Suprapubic skin (tissue), 4 donors: ENCODE measurements at places on chromosomes 11 and 22. TPM values are rescaled to one million over a fixed set of nuclear protein-coding genes. Genes with fewer than 3 reads are reported as not detected.
A peak's percentile ranks its signal among the peaks of the same experiment; 100 is the strongest.

Gene CCDC82
- 15.6 TPM for total RNA-seq

GRCh38 chr11:57643802-57644201, 5.9 kb downstream of the YPEL4 start:
- peaks cover 48% of the 10 kb centered on the region for H3K4me1 ChIP-seq
- no peaks in the 10 kb centered on the region for H3K36me3 ChIP-seq
- H3K27me3 ChIP-seq: peaks cover 10% of the 10 kb centered on the region

Gene TSKU
- total RNA-seq: 124 TPM

DNA sequence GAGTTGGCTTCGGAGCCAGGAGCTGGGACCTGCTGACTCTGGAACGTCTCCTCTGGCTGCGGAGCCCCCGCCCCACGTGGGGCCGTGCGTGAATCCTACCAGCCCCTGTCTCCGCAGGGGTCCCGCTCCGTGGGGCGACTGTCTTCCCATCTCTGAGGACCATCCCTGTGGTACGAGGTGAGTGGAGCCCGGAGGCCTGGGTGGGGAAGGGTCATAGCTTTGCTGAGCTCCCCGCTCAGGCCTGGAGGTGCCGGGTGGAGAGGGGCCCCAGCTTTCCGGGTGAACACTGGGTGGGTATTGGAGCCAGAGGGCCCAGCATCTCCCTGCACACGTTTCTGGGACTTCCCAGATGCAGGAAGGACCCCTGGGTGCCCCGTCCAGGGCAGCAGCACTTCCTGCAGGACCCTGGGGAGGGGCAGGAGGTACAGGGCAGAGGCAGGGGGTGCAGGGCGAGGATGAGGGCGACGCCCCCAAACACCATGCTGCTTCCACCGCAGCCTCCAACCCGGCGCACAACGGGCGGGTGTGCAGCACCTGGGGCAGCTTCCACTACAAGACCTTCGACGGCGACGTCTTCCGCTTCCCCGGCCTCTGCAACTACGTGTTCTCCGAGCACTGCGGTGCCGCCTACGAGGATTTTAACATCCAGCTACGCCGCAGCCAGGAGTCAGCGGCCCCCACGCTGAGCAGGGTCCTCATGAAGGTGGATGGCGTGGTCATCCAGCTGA, 3.8 kb downstream of the MUC5AC start:
- H3K27me3 ChIP-seq: peaks cover 77% of the 10 kb centered on the region
- no peaks in the 10 kb centered on the region for H3K36me3 ChIP-seq
- DNase-seq: peak; percentile 77
- H3K4me1 ChIP-seq: no peaks in the 10 kb centered on the region

GRCh38 chr11:1659506-1659905, 29.9 kb downstream of the KRTAP5-5 start:
- no peak overlapping the region for H3K27ac ChIP-seq
- no peaks in the 10 kb centered on the region for H3K4me1 ChIP-seq
- no peak overlapping the region for H3K4me3 ChIP-seq
- peaks cover 33% of the 10 kb centered on the region for H3K27me3 ChIP-seq
- DNase-seq: peak; percentile 74
- H3K36me3 ChIP-seq: no peaks in the 10 kb centered on the region
